ENCODE measurements at places on chromosomes 13 and 19. TPM values are rescaled to one million over a fixed set of nuclear protein-coding genes. Genes with fewer than 3 reads are reported as not detected.
A peak's percentile ranks its signal among the peaks of the same experiment; 100 is the strongest.

The FFAR3 gene
- total RNA-seq = not detected

The MAMSTR gene
- total RNA-seq = 0.72 TPM

DNA sequence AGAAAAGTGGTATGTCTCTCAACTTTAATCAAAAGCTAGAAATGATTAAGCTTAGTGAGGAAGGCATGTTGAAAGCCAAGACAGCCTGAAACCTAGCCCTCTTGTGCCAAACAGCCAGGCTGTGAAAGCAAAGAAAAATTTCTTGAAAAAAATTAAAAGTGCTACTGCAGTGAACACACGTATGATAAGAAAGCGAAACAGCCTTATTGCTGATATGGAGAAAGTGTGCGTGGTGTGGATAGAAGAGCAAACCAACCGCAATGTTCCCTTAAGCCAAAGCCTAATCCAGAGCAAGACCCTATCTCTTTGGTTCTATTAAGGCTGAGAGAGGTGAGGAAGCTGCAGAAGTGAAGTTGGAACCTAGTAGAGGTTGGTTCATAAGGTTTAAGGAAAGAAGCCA lies 96.4 kb downstream of the ZDHHC20 start:
- no peak for DNase-seq

- peak; percentile 47 for DNase-seq
These were observed 11.0 kb upstream of the ACOD1 start for GRCh38 chr13:76937281-76937820.

DNA sequence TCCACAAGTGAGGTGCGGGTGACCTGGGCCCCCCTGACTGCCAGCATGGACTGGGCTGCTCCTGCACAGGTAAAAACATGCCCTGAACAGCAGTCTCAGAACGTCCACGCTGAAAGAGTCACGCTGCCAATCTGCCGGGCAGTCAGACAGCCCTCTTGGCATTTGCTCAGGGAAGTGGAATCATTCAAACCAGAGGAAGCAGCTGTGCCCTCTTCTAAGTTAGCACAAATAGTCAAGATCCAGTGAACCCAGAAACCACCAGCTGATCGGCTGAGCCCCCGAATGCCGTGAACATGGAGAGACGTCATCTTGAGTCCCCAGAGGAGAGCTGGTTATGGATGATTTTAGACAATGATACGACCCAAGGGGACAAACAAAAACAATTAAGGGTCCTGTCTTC lies 34.4 kb downstream of the KLF2 start:
- DNase-seq = no peak

GRCh38 chr13:90184355-90184754 lies 1163.1 kb upstream of the MIR17HG start:
- DNase-seq = no peak

DNA sequence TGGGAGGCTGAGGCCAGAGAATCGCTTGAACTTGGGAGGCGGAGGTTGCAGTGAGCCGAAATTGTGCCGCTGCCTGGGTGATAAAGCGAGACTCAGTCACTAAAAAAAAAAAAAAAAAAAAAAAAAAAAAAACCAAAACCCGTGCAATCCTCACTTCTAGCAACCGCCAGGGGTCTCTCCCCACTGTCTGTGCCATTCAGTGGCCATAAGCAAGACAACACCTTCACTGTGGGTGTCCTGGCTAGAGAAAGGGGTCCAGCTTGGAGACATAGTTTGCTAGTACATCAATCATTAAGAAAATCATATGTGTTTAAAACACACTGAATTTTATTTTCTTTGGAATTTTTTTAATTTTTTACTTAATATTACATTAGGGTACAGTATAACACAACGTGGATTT lies 68.2 kb downstream of the RASL11A start:
- no peak for DNase-seq

GRCh38 chr13:41060724-41061074 lies 610 bp upstream of the WBP4 start:
- no peak for DNase-seq

DNA sequence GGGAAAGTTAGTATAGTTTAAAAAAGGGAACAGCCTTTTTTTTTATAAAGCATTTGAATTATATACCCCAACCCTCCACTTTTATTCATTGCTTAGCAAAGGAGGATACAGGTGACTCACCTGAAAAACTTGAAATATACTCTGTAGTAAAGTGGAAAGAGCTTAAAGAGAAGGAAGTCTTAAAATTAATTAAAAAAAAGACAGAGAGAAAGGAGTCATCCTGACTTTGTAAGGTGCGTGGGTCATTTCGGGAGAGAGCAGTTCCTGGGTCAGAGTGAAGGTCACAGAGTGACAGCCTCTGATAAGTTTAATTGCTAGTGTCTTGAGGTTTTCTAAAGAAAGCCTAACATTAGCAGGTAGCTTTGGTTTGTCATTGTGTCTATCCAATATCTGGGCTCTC lies 310.3 kb downstream of the KLF5 start:
- no peak for DNase-seq

DNA sequence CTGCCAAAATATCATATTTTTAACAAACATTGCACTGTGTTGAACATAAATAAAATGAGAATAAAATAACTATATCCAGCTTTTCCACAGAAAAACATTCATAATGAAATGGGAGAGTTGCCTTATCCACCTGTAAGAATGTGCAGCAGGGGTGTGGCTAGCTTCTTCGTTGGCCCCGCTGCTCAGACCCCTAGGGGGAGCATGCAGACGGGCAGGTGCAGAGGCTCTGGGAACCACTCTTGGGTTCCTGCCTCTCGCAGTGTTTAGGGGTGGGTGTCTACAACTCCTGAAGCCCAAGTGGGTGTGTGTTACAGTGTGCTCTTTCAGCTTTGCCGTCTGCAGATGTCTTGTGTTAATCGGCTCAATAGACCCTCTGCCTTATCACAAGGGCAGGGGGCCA lies 121.7 kb downstream of the SLITRK5 start:
- no peak for DNase-seq

- DNase-seq = no peak
These were observed 420.8 kb upstream of the SLITRK1 start for GRCh38 chr13:84303035-84303434.

- no peak for DNase-seq
These were observed 35.4 kb downstream of the WDFY2 start for GRCh38 chr13:51619614-51620013.

DNA sequence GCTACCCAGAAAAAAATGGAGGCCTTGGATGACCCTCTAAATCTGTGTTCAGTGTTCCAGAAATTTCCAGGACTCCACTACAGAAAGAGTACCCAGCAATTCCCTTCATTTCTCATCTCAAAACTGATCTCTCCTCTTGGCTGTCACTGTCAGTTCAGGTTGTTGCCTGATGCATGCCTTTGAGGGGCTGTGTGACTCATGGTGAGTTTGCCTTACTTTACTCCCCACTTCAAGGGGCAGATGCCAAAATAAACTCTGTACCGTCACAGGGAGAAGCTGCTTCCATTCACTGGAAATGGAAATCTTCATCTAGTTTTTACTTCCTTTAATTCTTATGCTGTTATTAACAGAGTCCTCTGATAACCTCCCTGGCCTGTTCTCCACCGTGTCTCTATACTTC lies 1075.0 kb downstream of the DIAPH3 start:
- DNase-seq = no peak

DNA sequence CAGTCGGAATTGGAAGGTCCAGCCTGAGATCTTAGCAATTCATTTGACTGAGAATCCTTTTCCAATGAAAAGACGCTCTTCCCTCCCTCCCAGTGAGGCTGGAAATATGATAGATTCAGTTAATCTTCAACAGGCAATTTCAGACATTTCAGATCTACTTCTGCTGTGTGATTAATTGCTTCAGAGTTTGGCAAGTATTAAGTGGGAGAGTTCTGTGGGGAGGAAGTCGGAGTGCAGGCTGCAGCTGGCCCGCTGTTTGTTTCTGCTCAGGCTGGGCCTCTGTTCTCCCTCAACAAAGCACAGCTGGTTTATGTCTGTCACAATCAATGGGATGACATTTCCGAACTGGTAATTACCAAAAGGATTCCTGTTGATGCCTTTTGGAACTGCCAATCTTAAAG lies 178.2 kb downstream of the NDFIP2 start:
- no peak for DNase-seq

The B3GNT8 gene
- total RNA-seq = 1.6 TPM

- DNase-seq = no peak
These were observed 866.7 kb upstream of the SPRY2 start for GRCh38 chr13:81207636-81208035.

DNA sequence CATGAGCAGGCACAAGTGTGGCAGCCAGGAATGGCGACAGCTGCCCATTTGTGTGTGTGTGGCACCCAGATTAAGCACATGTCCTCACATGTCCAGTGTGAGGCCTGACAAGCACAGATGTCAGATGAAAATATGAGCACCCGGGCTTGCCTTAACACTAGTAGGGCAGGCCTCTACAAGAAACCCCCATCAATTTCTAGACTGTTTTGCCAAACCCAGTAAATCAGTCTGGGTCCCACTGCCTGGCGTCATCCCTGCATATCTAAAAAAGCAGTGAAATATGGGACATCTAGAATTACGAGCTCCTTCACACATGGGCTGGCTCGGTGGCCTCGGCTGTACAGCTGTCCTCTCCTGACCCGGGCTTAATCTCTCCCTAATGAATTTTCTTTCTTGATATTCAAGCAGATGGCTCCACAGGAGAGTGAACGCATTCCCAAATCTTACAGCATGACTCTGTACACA lies 432.7 kb downstream of the FOXO1 start:
- no peak for DNase-seq

The DZIP1 gene
- total RNA-seq = 18.3 TPM

DNA sequence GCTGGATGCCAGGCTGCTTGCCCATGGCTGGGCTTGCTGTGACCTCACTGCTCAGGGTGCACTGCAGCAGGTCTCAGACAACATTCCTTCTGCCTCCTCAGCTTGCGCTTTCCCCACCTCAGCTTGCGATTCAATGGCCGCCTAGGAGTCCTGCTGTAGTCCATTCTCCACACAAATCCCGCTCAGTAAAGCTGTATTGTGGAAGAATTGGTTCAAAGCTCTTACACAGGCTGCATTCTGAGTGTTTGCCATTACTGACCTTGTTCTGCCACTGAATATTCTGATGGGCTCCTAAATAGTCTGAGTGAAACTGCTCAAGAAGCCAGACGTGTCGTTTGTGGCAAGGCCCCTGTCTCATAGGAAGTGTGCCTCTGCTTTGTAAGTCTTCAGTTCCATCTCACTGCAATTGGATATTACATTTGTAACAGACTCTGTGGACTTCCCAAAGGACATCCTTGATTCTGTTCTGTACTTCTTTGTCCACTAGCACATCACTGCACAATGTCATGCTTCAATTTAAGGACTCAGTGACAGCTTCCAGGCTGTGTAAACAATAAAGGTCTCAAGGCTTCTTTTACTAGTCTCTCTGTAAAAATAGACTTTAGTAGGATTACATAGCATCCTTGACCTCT lies 49.8 kb downstream of the KATNAL1 start:
- DNase-seq = no peak

DNA sequence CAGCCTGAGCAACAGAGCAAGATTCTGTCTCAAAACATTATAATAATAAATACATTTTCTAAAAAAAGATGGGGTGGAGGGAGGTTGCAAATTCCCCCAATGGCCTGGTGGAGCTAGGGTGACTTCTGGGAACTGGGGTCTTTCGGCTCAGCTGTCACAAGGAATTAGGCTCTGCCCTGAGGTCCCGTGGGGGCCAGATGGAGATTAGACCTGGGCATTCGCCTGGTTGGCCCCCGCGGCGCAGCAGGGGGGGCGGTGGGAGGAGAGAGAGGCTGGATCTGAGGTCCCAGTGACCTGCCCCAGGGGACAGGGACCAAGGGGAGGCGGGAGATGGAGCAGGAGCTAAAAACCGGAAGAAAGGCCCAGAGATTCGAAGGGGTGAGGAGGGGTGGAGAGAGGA lies 14.8 kb downstream of the FUT6 start:
- no peak for DNase-seq

The KIR3DL1 gene
- total RNA-seq = not detected

GRCh38 chr19:7832009-7832408 lies 2.0 kb downstream of the EVI5L start:
- DNase-seq = no peak

- no peak for DNase-seq
These were observed 888 bp downstream of the NOTCH3 start for GRCh38 chr19:15199661-15200552.

DNA sequence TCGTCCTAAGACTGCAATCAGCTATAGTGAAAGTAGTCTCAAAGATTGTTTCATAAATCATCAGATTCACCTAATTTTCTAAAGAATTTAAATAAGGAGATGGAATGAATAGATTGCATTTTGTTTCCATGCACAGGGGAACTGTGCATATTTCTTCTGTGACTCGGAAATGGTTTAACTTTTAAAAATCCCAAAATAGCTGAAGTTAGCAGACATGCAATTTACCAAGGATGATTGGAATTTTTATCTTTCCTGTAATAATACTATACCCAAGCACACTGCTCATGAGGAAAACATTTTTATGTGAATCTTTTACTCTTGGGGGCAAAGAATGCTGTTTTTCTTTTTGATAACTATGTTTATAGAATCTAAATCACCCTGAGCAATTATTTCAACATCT lies 15.0 kb upstream of the LMO7 start:
- DNase-seq = no peak

The ZNF541 gene
- not detected for total RNA-seq

The CD22 gene
- total RNA-seq = 0.23 TPM

GRCh38 chr19:38904581-38905539 lies 5.1 kb downstream of the NFKBIB start:
- no peak for DNase-seq

DNA sequence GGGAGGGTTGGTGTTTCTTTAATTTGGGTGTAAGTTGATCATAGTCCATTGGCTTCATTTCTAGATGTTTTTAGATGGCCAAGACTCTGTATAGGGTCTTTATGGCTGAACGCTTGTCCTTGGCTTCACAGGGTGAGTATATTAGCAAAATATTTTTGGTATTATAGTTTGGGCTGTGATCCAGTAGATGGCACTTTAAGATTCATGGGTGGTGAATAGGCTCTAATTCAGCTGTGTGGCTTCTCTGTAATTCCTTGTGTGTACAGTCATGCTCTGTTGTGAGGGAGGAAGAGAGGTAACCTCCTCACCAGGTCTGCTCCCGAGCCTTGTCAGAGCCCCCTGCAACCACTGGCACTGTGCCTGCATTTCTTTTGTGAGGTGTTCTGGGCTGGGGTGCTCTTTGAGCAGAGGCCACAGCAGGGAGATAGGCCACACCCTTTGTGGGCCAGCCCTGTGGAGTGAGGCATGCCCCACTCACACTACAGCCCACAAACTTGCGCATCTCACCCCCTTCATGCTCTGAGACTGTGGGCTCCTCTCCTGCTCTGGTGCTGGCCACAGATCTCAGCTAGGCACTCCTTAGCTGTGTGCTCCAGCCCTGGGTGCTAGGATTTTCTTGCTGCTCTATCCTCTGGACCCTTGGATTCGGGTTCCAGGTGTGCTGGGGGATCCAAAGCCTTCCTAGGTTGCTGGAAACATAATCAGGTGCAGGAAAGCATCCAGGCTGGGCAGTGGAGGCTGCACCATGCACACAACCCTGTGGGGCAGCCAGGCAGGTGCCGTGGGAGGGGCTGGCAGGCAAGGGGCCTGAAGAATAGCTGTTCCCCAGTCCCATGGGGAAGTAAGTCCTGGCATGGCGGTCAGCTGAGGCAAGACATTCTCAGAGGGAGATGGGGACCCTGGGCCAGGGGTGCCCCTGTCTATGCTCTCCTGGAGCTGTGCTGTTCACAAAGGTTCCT lies 193.9 kb downstream of the GPC5 start:
- no peak for DNase-seq

Data from epithelial cell of proximal tubule (primary cell).